ENCODE measurements at places on chromosomes 2 and 18.

DNA sequence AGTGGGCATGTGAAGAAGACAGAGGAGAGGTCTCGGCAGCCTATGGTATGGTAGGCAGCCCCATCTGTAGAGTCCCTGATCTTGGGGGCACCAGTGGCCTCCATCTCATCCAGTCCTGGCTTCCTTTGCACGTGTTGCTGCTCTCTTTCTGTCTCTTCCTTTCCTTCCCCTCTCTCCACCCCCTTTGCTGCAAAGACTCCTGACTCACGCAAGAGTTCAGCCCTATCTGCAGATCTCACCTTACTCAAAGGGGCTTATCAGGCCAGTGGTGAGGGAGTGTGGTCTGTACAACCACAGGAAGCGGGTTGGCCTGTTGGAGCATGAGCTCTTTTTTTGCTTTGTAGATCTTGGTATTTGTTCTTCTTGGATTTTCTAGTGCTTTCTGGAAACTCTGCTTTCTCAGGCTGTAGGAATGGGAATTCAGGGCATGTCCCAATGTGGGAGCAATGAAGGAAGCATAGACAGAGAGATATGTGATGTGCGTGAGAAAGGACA, 14.6 kb upstream of the NT5DC4 start:
- DNase-seq: no peak

DNA sequence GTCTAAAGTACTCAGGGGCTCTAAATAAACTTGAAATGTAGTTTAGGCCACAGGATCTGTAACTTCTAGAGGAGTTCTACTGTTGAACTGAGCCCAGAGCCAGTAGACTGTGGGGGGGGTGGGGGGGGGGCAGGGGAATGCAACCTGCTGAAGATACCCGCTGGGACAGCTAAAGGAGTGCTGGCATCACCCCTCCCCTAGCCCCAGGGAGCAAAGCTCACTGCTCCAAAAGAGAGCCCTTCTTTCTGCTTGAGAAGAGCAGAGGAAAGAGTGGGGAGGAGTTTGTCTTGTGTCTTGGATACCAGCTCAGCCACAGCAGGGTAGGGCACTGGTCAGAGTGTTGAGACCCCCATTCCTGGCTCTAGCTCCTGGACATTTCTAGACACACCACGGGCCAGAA, 414.0 kb upstream of the KLHL29 start:
- no peak for DNase-seq

GRCh38 chr2:43408407-43409160, 182.2 kb upstream of the ZFP36L2 start:
- DNase-seq: no peak

DNA sequence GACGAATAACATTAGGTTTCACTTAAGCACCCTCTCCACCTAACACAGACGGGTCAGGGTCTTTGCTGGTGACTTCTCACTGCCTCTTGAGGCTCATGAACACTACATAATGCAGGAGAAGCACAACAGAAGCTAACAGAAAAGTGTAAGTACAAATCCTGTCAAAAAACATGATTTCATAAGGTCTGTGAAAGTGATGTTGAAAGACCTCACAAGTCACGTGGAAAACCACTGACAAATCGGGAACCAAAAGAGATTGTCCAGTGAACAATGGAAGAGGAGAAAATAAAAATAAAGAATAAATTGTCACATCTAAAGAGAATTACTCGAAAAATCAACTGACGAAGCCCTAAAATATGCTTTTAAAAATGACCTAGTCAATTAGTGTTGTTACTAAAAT, 14.0 kb downstream of the PSD4 start:
- DNase-seq: no peak

DNA sequence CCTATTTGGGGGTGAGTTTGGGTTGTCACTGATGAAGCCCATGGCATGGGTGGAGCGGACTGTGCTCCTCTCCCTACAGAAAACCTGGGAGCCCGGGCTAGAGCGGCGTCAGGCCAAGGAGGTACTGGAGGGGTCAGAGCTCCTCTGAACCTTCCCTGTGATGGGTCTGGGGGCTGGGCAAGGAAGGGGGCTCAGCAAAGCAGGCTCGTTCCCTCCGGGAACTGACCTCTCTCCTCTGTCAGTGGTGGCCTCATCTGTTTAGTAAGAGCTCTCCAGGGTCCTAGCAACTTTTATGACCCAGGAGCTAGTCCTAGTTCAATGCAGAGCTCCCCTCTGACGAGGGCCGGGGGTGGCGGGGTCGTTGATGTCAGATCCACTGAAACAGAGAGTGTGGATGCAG, 62.4 kb upstream of the OTOF start:
- no peak for DNase-seq

- no peak for DNase-seq
Observed at GRCh38 chr2:210366675-210367080, 51.7 kb upstream of the MYL1 start.

- DNase-seq: no peak
Observed at GRCh38 chr2:184472481-184472880, 125.8 kb upstream of the ZNF804A start.

- no peak for DNase-seq
Observed at GRCh38 chr18:13218368-13218991, at the start of gene LDLRAD4. Gene LDLRAD4, plus strand, starts transcription at chr18:13218760.

GRCh38 chr2:84906900-84907714, 1.7 kb downstream of the TMSB10 start:
- DNase-seq: peak; percentile 52

- no peak for DNase-seq
Observed at GRCh38 chr2:164792316-164793170, 49.1 kb downstream of the COBLL1 start.

GRCh38 chr2:84297155-84297554, 161.9 kb downstream of the SUCLG1 start:
- no peak for DNase-seq

Measured in esophagus squamous epithelium (tissue), 5 donors.